ENCODE measurements at places on chromosomes 12 and 14.

DNA sequence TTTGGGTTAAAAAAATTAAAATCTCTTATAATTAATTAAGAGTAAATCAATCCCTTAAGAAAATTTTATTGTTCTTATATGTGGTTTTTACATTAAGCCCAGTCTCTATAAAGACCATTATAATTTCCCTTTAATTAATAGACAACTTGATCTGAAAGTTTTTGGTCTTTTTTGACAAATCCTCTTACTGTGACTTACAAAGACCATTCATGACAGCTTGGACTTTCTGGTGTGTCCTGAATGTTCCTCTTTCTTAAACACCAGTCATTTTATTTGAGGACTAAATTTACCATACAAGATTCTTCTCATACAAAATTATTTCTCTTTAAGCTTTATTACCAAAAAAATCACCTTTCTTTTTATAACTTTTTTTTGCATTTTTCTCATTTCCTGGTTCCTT is 368.3 kb downstream of the ADGRD1 start:
- DNase-seq = no peak

- peak; percentile 90 for DNase-seq
Observed at GRCh38 chr12:77925536-77926108, 94.9 kb downstream of the NAV3 start.

DNA sequence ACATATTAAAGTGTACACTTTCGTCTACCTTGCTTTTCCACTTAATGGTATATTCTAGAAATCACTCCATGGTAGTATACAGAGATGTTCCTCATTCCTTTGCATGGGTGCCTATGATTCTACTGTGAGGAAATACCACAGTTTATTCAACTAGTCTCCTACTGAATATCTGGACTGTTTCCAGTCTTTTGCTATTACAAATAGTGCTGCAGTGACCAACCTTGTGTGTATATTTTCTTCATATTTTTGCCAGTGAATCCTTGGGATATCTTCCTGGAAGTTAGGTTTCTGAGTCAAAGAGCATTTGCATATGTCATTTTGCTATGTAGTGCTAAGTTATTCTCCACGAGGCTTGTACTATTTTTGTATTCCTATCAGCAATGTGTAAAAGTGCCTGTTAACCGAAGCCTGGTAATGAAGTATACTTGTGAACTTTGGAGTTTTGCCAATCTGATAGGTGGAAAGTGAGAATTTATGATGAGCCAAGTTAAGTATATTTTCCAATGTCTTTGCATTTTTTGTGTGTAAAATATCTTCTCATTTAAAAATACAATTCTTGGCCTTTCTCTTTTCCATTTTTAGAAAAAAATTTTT is 31.3 kb upstream of the TMEM263 start:
- DNase-seq = no peak

GRCh38 chr12:11688379-11688778 is 38.9 kb downstream of the ETV6 start:
- no peak for DNase-seq

DNA sequence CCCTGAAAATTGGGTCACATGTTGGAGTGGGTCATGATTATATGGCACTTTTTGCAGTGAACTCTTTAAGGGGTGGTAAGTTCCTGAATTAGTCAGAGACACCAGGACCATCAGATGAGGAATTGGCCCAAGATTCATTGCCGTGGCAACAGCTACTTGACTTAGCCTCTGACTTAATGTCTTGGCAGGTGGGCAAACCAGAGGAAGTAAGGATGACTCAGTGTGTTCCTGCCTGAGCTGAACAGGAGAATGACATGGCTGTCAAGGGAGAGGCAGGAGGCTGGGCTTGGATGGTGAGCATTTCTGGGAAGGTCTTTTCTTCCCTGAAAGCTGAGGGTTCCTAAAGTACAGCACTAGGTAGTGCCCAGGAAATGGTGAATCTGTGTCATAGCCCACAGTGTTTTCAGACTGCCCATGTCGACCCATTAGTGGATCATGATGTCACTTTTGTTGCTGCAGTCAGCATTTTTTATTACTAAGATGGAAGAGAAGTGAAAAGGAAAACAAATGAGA is 170.1 kb upstream of the PWP1 start:
- no peak for DNase-seq

DNA sequence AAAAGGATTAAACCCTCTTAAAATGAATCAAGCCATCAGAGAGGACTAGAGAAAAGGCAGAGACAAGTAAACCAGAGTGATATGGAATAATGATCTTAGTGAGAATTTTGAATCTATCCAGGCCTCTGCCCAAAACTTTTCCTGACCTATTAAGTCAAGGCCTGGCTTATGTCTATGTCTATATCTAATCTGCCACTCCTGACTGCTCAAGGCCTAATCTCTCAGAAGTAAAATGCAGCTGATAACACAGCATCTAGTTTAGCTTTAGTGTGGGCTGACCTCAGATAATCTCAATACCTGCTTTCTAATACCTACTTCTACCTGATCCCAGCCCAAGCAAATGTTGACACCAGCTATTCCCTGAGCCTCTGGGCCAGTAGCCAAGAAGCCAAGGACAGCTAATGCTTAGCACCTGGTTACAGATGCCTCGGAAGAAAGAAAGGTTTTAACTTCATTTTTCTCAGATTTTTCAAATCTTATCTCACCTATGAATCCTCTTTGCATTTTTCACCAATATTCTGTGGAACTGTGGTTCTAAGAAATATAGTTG is 1472.5 kb upstream of the SEL1L start:
- DNase-seq = no peak

GRCh38 chr12:114751712-114752111 is 67.7 kb upstream of the TBX3 start:
- no peak for DNase-seq

DNA sequence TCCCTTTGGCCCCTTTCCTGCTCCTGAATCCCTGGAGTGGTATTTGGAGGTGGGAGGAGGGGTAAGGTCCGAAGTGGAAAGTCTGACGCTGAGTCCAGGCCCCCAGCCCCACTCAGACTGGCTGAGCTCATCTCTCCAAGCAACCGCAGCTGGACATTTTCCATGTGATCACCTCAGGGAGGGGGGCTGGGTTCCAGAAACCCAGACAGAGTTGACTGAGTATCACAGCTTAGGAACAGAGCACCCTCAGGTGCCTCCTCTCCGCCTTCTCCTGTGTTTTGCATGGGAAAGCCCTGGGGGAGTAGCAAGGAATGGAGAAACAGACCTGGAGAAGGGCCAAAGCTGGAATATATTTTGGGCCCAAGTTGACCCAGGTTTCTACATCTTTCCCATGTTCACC is 8.0 kb upstream of the ITGA5 start:
- DNase-seq = no peak

DNA sequence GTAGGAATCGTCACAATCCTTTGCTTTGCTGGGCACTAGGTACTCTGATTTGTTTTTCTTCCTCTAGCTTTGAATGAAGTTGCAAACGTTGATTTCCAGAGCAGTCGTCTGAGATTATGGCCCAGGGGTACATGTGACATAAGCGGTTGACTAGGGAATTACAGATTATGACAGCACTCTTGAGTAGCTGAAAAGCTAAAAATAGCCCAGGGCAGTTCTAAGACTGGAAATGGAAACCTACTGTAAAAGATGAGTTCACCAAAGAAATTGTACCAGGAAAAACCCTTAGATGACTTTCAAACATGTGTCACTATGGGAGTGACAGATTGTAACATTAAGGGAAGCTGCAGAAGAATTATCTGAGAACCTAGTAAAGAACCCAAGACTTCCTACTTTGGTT is 108.5 kb downstream of the ANO6 start:
- DNase-seq = no peak

DNA sequence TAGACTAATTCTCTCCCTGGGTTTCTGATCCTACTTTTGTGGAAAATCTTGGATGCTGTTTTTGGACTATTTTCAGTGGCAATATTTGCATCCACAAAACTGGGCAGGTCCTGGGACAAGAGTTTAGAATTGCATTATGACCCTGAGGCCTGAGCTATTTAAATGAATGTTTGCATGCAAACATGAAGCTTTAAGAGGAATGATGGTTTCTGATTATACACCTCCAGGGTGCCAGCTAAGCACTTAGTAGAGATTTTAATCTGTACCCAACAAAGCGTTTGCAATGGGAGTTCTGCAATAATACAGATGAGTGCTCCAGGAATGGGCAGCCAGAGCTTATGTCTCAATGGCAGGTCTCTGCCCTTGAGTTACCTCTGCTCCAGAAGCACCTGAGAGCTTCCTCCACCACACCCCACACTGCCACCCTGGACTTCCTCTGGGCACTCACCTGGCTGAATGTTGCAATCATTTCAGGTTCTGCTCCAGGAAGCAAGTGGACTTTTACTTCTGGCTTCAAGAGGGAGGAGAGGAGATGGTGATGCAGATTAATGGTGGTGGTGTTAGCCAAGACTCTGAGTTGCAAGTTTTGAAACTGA is 6.0 kb upstream of the SPTLC2 start:
- no peak for DNase-seq

DNA sequence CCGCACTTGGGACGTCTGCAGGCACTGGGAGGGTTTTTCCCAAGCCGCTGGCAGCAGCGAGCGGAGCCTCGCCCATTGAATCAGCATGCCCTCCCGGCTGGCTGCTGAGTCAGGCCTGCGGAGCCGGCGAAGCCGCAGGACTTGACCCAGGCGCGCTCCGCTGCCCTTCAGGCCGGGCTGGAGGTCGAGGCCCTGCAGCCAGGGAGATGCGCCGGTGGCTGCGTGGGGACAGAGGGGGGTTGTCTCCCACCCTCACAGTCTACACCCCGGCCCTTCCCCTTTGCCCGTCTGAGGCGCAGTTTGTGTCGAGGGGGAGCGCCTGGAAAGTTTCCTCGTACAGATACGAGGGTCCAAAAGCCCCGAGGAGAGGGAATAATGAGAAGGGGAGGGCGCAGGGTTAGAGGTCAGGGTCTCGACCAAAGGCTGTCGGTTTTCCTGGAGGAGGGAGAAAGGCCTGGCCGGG is 759 bp upstream of the KLC1 start:
- DNase-seq = peak; percentile 66

GRCh38 chr12:123808167-123808566 is 46.1 kb downstream of the DNAH10 start:
- no peak for DNase-seq
